ENCODE measurements at places on chromosomes 6 and 20. TPM values are rescaled to one million over a fixed set of nuclear protein-coding genes. Genes with fewer than 3 reads are reported as not detected.

DNA sequence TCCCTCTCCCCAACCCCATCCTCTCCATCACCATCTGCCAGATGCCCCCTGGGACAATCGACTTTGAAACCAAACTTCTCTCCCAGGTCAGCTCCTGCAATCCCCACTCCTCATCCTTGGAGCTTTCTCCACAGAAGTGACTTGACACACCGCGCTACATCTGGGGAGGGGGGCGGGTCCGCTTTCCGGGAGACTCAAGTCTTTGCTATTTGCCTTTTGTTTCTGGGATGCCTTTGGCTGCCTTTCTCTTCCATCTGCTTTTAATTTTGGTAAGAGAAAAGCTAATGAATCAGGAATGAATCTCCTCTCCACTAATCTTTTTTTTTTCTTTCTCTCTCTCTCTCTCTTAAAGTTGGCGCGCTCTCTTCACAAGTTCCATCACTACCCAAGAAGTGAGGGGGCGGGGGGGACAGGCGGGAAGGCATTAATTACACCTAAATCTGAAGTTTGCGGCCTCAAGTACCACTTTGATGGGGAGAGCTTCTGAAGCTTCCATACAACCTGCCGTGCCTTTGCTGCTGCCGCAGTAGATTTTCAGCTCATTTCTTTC is 664 bp upstream of the TPBG start:
- H3K4me1 ChIP-seq: peaks cover 13% of the 10 kb centered on the region
- no peaks in the 10 kb centered on the region for H3K36me3 ChIP-seq
- H3K4me3 ChIP-seq: peak overlapping the region; percentile 42
- no peak overlapping the region for H3K27ac ChIP-seq

DNA sequence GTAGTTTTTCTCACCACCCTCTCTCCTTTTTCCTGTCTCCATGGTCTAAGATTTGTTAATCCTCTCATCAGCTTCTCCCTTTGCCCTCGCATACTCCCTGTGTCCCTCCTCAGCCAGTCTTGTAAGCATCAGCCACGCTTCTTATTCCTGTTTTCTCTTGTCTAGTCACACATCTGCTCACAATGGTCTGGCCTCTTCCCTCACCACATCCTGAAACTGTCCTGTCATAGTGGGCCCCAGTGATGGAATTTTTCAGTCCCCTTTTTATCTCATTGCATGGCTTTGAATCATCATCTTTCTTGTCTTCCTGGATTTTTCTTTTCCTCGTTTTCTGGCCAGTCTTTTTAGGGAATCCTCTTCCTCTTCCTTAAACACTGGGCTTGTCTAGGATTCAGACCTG is 57.2 kb downstream of the GFRA4 start:
- no peaks in the 10 kb centered on the region for H3K27me3 ChIP-seq
- peaks cover 5% of the 10 kb centered on the region for H3K36me3 ChIP-seq
- no peak for DNase-seq

- H3K27me3 ChIP-seq: no peaks in the 10 kb centered on the region
- H3K4me1 ChIP-seq: no peaks in the 10 kb centered on the region
- no peak overlapping the region for H3K27ac ChIP-seq
- no peaks in the 10 kb centered on the region for H3K36me3 ChIP-seq
- H3K4me3 ChIP-seq: no peak overlapping the region
- no peak for DNase-seq
Observed at GRCh38 chr20:3116341-3116740, 31.8 kb upstream of the AVP start.

DNA sequence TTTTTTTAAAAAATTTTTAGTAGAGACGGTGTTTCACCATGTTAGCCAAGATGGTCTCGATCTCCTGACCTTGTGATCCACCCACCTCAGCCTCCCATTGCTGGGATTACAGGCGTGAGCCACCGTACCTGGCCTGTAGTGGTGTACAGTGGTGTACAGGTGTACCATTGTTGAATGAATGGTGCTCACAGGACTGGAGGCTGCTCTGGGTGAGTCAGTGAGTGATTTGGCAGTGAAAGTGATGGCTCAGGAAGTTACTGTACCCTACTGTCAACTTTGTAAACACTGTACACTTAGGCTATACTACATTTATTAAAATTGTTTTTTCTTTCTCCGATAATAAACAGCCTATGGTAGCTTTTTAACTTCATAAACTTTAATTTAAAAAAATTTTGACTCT is 122.8 kb upstream of the EEF1E1 start:
- no peaks in the 10 kb centered on the region for H3K27me3 ChIP-seq
- H3K36me3 ChIP-seq: no peaks in the 10 kb centered on the region
- no peak for DNase-seq
- no peak overlapping the region for H3K27ac ChIP-seq
- no peaks in the 10 kb centered on the region for H3K4me1 ChIP-seq
- no peak overlapping the region for H3K4me3 ChIP-seq

DNA sequence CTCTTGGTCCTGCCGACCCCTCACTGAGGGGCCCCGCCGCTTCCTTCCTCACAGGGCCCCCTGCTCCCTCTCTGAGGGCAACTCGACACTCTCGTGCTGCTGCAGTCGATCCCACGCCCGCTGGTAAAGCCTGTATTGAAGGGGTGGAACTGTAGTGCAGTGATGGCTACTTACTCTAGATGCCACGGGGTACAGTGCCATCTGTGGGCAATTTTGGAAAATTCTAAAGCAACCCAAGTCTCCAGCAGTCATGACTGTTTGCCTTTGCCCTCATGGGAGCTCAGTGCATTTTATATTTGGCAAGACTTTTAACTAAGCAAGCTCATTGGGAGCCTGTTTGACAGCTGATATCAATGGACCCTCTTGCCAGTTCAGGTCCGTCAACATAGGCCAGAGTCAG is 6.5 kb upstream of the C6orf136 start:
- no peaks in the 10 kb centered on the region for H3K27me3 ChIP-seq
- H3K27ac ChIP-seq: no peak overlapping the region
- peaks cover 15% of the 10 kb centered on the region for H3K4me1 ChIP-seq
- H3K4me3 ChIP-seq: no peak overlapping the region

- no peak for DNase-seq
- no peak overlapping the region for H3K27ac ChIP-seq
- no peaks in the 10 kb centered on the region for H3K27me3 ChIP-seq
- H3K36me3 ChIP-seq: no peaks in the 10 kb centered on the region
- no peak overlapping the region for H3K4me3 ChIP-seq
Observed at GRCh38 chr20:15440049-15440820, 1102.8 kb upstream of the FLRT3 start.

GRCh38 chr6:158756977-158757752 is 62.0 kb downstream of the EZR start:
- no peak for DNase-seq
- no peaks in the 10 kb centered on the region for H3K27me3 ChIP-seq
- H3K27ac ChIP-seq: no peak overlapping the region

DNA sequence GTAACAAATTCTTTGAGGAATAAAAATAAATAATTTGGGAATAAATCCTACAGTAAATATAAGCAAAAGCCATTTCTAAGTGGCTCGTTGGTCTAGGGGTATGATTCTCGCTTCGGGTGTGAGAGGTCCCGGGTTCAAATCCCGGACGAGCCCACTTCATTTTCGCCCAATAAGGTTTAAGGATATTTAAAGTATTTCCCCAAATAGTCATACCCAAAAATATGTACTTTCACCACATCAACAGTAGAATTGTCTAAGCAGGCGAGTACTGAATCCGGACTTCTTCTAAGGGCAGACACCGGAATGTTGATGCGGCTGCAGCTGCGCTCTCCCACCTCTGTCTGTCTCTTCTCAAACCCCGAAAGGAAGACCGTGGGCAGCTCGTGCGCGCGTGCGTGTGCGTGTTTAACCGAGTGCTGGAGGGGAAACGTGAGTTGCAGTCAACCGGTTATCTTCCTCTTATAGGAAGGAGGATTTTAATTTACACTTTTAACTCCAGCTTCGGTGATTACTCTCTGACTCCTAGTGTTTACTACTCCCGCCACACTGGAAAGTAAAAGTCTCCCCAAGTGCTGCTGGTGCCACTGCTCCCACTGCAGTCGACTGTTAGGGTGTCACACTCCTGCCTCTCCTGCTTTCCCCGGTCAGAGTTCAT is 155.7 kb upstream of the PRSS16 start:
- no peaks in the 10 kb centered on the region for H3K4me1 ChIP-seq
- no peak overlapping the region for H3K27ac ChIP-seq
- H3K36me3 ChIP-seq: no peaks in the 10 kb centered on the region
- H3K27me3 ChIP-seq: peaks cover 78% of the 10 kb centered on the region
- no peak overlapping the region for H3K4me3 ChIP-seq

DNA sequence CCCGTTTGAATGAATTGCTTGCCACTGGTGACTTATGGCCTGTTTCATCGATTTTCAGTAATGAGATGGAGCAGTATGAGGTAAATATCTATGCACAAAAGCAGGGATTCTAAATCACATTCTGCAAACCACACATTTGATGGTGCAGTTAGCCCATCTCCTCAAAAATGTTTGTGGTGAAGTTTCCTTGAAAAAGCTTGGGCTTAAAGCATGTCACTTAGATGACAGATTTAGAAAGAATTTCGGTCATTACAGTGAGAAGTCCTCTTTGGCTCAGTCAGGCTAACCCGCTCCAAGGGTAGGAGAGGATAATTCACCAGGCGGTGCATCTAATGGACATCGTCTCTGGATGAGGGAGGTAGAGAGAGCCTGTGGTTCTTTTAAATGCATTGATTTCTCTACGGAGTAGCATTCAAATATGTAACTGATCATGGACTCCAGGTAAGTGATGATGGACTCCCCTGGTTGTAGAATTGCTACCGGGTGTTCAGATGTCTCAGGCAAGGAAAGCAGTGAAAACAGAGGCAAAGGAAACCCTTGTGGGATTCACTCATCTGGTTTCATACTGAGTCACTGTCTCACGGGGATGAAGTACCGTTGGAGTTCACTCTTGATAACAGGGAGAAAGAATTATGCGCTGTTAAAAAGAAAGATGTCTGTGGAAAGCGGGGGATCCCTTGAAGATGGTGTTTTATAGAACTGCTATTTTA is 65.3 kb downstream of the AIG1 start:
- H3K36me3 ChIP-seq: no peaks in the 10 kb centered on the region
- no peak overlapping the region for H3K27ac ChIP-seq
- no peak overlapping the region for H3K4me3 ChIP-seq
- H3K4me1 ChIP-seq: no peaks in the 10 kb centered on the region
- DNase-seq: no peak
- no peaks in the 10 kb centered on the region for H3K27me3 ChIP-seq

DNA sequence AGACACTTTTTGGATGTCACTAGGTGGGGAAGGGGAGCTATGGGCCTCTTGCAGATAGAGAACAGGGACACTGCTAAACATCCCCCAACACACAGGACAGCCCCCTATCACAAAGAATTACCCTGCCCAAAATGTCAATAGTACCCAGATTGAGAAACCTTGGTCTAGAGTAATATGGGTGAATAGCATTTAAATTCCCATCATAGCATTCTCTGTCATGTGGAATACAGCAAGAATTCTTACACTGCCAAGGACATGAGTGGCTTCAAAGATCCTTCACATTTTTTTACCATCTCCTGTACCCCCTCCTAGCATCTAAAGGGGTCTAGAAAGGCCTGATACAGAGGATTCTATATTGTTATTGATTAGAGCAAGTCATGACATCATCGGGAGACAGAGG is 83.1 kb upstream of the SSTR4 start:
- H3K27ac ChIP-seq: no peak overlapping the region
- H3K27me3 ChIP-seq: no peaks in the 10 kb centered on the region
- no peak for DNase-seq
- no peaks in the 10 kb centered on the region for H3K4me1 ChIP-seq
- H3K36me3 ChIP-seq: no peaks in the 10 kb centered on the region

GRCh38 chr20:7841291-7841970 is 98.8 kb downstream of the HAO1 start:
- no peak overlapping the region for H3K27ac ChIP-seq
- H3K4me1 ChIP-seq: no peaks in the 10 kb centered on the region
- H3K36me3 ChIP-seq: no peaks in the 10 kb centered on the region
- no peak for DNase-seq
- H3K27me3 ChIP-seq: no peaks in the 10 kb centered on the region

- H3K27me3 ChIP-seq: no peaks in the 10 kb centered on the region
- DNase-seq: no peak
- no peak overlapping the region for H3K4me3 ChIP-seq
- no peaks in the 10 kb centered on the region for H3K4me1 ChIP-seq
Observed at GRCh38 chr20:10824750-10825500, 151.1 kb upstream of the JAG1 start.

DNA sequence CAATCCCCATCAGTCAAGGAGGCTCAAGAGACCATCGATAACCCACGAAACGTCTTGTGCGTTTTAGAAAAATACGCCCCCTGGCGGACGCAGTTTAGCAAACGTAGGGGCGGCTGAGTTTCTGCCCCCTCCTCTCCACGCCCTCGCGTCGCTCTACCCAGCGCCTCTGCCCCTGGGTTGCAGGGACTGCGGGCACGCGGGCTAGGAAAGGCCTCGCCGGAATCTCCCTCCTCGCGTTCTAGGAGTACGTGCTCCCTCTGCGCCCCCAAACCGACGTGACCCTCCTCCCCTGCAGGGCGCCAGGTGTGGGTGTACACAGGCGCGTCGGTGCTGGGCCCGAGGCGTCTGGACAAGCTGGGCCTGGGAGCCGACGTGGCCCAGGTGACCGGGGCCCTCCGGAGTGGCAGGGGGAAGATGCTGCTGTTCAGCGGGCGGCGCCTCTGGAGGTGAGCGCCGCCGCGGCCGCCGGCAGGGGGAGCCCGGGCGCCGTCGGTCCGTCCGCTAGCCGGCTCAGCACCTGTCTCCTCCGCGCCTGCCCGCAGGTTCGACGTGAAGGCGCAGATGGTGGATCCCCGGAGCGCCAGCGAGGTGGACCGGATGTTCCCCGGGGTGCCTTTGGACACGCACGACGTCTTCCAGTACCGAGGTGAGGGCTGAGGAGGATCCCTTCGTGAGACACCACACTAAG is 5.3 kb downstream of the MMP9 start:
- peaks cover 5% of the 10 kb centered on the region for H3K4me1 ChIP-seq
- DNase-seq: peak; percentile 60
- no peaks in the 10 kb centered on the region for H3K36me3 ChIP-seq
- H3K27ac ChIP-seq: no peak overlapping the region

GRCh38 chr20:56361900-56362299 is 3.1 kb downstream of the FAM210B start:
- H3K27ac ChIP-seq: no peak overlapping the region
- no peaks in the 10 kb centered on the region for H3K27me3 ChIP-seq
- no peaks in the 10 kb centered on the region for H3K36me3 ChIP-seq
- H3K4me3 ChIP-seq: no peak overlapping the region
- peaks cover 2% of the 10 kb centered on the region for H3K4me1 ChIP-seq

- no peak overlapping the region for H3K27ac ChIP-seq
- H3K36me3 ChIP-seq: no peaks in the 10 kb centered on the region
- no peak overlapping the region for H3K4me3 ChIP-seq
- H3K27me3 ChIP-seq: no peaks in the 10 kb centered on the region
- H3K4me1 ChIP-seq: no peaks in the 10 kb centered on the region
- no peak for DNase-seq
Observed at GRCh38 chr20:14622796-14623195, 285.4 kb upstream of the FLRT3 start.

- H3K4me1 ChIP-seq: no peaks in the 10 kb centered on the region
- no peaks in the 10 kb centered on the region for H3K27me3 ChIP-seq
- no peak for DNase-seq
- peaks cover 50% of the 10 kb centered on the region for H3K36me3 ChIP-seq
- no peak overlapping the region for H3K4me3 ChIP-seq
Observed at GRCh38 chr20:38559764-38560163, 21.2 kb upstream of the ADIG start.

GRCh38 chr6:107877968-107878367 is 53.9 kb upstream of the SCML4 start:
- no peaks in the 10 kb centered on the region for H3K27me3 ChIP-seq
- H3K36me3 ChIP-seq: no peaks in the 10 kb centered on the region
- no peaks in the 10 kb centered on the region for H3K4me1 ChIP-seq
- H3K27ac ChIP-seq: no peak overlapping the region
- DNase-seq: no peak

The FAM217A gene
- total RNA-seq: not detected

The NUP153 gene
- total RNA-seq: 27.9 TPM

The HAO1 gene
- total RNA-seq: not detected

The PGC gene
- 1.5 TPM for total RNA-seq

The RNGTT gene
- 13.1 TPM for total RNA-seq

The RBBP8NL gene
- total RNA-seq: 4.9 TPM

The C6orf58 gene
- not detected for total RNA-seq

The PKIG gene
- total RNA-seq: 78.2 TPM

The HMGCLL1 gene
- total RNA-seq: not detected

Data from transverse colon (tissue), 4 donors.